HEK293T (cell line): ENCODE measurements at places on chromosomes 13 and 19.
A peak's percentile ranks its signal among the peaks of the same experiment; 100 is the strongest.

GRCh38 chr19:51637362-51637978 lies 7.3 kb upstream of the SIGLEC5 start:
- peak; percentile 18 for DNase-seq

GRCh38 chr19:292281-292884 lies 1.2 kb upstream of the PLPP2 start:
- no peak for DNase-seq

GRCh38 chr13:43405457-43405856 lies 381.3 kb downstream of the ENOX1 start:
- DNase-seq, result no peak

- no peak for DNase-seq
These were observed at the start of gene SMIM24 for GRCh38 chr19:3480383-3481091. TSS of gene SMIM24 (minus strand) at chr19:3480525. CDS start at chr19:3480463, 62 bp downstream.

DNA sequence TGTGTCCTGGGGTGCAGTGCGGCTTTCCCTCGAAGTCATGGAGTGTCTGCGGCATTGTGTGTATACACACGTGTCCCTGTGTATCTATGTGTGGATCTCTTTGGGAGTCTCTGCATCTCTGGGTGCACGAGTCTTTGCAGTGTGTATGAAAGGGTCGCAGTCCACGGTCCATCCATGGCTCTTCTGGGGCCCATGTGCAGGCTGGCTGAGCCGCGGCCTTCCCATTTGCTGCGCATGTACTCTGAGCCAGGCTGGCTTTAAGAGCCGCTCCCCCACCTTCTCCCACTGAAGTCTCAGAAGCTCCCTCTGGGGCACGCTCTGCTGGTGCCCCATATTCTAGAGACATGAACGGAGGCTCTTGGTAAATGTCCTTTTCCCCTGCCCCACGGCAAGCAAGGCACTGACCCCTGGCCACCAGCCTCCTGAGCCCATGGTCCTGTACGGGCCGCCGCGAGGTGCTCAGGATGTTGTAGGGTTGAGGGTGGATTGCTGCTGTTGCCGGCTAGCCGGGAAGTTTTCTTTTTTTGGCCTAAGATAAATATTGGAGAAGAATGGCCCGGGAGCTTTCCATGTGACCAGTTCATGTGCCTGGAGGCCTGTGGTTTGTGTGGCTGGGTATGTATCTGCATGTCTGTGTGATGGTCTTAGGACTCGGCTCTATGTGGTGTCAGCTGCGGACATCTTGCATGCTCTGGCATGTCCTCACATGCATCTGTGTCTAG lies 31.9 kb downstream of the PAK4 start:
- DNase-seq, result no peak

DNA sequence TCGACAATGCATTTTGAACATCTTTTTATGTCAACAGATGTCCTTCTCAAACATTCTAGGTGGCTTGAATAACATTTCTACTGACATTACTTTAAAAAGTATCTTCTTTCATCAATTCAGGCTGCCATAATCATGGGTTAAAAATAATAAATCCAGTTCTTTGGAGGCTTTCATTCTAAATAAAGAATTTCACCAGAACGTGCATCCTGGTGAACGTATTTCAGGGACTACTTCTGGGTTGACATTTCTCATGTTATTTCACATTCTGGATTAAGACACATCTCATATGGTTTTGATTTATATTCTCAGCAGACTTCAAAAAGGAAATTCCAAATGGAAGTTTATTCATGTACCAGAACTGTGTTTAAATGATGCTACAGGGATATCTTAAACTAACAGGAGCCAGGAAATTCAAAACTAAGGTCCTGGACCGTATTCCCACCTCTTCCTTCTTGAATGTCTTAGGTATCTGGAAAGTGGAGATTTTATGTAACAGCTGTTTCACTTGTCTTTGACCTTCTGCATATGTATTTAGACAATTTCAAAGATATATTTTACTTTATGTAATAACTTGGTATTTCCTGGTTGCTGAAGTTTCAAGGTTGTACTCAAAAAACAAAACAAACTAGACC lies 107.2 kb downstream of the STARD13 start:
- DNase-seq, result no peak

- no peak for DNase-seq
These were observed 7.6 kb downstream of the KANK3 start for GRCh38 chr19:8335343-8336071.

GRCh38 chr13:49373716-49374115 lies 70.1 kb downstream of the CAB39L start:
- no peak for DNase-seq

GRCh38 chr19:18764591-18765051 lies 26.5 kb downstream of the COMP start:
- no peak for DNase-seq

- no peak for DNase-seq
These were observed 59.7 kb downstream of the SHISA2 start for GRCh38 chr13:25992076-25992475.

GRCh38 chr19:10390652-10391286 lies 10.4 kb upstream of the TYK2 start:
- peak; percentile 76 for DNase-seq

- DNase-seq, result no peak
These were observed 369.9 kb downstream of the PCDH9 start for GRCh38 chr13:66859934-66860877.

GRCh38 chr19:1620502-1620901 lies 15.2 kb upstream of the UQCR11 start:
- DNase-seq, result no peak

- peak; percentile 59 for DNase-seq
These were observed 6.6 kb downstream of the ISOC2 start for GRCh38 chr19:55454787-55455243.

DNA sequence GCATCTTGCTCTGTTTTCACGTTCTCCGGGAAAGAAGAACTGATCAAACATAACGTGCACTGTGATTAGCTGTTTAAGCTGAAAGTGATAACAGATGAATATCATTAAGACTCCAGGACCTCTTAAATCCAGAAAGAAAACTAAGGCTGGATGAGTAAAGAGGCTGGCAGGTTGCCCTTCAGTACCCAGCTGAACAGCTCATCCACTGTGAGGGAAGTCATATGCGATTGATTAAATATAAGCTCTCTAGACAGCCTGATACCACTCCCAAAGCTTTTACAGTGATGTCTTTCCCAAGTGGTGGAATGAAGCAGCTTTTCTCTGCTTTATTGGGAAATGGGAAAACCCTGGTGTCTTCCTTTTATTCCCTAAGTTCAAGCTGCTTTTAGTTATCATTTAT lies 116.9 kb downstream of the EFNB2 start:
- DNase-seq, result no peak

- no peak for DNase-seq
These were observed 2.7 kb upstream of the RASAL3 start for GRCh38 chr19:15466851-15467733.

DNA sequence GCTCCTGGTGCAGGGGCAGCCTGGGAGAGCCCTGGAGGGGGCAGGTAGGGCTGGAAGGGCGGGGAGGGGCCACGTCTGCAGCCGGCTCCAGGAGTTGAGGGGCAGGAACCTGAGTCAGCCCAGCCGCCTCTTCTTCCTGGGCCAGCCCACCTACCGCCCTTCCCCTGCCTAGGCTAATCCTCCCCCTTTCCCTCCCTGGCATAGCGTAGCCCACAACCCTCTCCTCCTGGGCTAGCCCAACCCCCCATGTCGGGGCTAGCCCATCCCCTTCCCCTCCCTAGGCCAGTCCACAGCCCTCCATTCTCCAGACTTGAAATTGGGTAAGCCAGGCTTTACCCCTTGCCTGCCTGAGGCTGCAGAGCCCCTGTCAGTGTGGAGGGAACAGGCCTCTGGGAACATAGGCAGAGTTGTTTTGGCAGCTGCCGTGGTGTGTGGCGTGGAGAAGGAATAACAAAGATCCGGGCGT lies 20.6 kb upstream of the WDR18 start:
- no peak for DNase-seq

GRCh38 chr13:30332456-30333143 lies 25.2 kb upstream of the KATNAL1 start:
- DNase-seq, result no peak

DNA sequence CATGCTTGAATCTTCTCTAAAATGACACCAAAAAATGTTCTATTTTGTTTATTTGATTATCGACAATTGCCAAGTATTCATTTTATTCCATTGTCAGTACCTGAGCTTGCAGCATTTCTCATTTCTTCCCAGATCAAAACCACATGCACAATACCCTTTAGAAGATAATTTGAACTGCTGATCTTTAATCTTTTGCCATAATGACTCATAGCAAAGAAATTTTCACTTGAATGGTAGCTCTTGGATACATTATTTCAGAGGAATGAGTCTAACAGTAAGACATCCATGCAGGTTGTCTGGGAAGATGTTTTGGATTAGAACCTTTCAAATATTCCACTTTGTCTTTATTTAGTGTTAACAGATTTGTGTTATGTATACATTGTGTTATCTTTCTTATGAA lies 42.0 kb upstream of the RXFP2 start:
- DNase-seq, result no peak

DNA sequence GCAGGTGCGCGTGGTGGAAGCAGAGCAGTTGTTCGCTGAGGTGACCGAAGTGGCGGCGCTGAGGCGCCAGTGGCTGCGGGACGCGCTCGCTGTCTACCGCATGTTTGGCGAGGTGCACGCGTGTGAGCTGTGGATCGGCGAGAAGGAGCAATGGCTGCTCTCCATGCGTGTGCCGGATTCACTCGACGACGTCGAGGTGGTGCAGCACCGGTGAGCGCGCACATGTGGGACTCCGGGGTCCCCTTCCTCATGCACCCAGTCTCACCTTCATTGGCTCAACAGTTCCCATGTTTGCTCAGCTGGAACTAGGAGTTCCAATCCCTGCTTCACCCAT lies 46.5 kb downstream of the SPTBN4 start:
- DNase-seq, result no peak

DNA sequence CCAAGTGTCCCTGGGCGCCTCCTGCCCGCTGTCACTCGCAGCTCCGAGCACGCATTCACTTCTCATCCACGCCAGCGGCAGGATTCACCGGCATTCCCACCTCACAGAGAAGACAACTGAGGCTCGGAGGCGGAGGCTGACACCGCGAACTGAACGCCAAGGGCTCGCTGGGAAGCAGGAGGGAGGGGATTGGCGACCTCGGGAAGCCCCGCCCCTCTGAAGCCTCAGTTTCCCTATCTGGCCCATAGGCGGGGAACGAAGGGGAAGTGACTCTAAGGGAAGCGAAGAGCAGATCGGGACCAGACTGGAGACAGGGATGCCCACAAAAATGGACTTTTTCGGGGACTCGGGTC lies 256 bp downstream of the MICOS13 start:
- no peak for DNase-seq

- DNase-seq, result no peak
These were observed 42.5 kb downstream of the MBNL2 start for GRCh38 chr13:97264663-97265062.

DNA sequence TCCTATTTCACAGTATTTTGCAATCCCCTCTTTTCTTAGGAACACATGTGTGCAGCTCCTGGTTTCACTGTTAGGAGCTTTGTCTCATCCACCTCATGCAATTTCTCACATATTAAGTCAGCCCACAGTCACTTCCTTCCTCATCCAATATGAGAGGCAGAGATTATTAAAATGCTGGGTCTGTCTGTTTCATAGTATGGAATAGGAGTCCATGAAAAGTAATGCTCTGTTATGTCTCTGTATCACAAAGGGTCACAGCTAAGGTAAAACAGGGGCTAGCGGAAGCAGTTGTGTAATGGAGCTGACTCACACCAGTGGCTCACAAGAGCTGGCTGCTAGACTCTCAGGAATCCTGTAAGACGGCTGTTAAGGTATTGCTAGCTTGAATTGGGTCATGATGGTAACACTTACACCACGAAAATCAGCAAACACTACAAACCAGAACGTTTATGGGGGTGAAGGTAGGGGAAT lies 216.5 kb downstream of the EFNB2 start:
- no peak for DNase-seq

DNA sequence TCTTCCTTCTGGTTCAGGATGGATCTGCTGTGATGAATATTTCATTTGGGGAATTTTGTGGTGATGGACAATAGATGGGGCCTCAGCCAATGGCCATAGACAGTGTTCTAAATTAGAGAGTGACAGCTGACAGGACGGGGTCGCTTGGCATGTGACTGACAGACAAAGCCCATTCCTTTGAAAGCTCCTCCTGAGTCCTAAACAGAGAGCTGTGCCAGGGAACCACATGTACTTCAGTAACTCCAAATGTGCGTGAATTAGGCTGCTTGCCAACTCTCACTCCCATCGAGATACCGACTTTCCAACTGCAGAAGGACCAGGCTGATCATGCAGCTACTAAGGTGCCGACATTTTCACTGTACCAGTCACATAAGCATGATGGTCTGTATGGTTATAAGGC lies 187.7 kb downstream of the SHISA2 start:
- no peak for DNase-seq

GRCh38 chr19:33796164-33796875 lies at the start of gene KCTD15:
TSS of gene KCTD15 (plus strand) at chr19:33796870. CDS start at chr19:33800455, 3,585 bp downstream.
- DNase-seq, result no peak

GRCh38 chr13:93398167-93399035 lies 171.8 kb downstream of the GPC6 start:
- DNase-seq, result no peak

GRCh38 chr19:11355160-11356073 lies at the start of gene PLPPR2:
TSS of gene PLPPR2 (plus strand) at chr19:11355432. CDS start at chr19:11357674, 2,242 bp downstream.
- peak; percentile 95 for DNase-seq

DNA sequence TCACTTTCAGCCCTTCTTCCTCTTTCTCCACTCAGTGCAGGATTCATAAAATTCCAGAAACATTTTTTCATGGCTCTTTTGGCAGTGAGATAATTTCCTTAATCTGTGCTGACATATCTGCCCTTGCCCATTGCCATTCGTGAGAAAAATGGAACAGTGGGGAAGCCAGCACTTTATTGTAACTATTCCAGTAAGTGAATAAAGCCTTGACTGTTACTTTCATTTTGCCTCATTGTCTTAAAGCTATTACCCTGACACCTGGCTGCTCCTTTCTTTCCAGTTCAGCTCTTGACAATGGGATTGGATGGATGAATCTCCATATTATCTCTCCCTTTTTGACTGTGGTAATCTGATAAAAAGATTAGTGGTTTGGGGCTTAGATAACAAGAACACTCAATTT lies 1068.1 kb upstream of the PCDH20 start:
- DNase-seq, result no peak

GRCh38 chr19:30879225-30879624 lies 470.0 kb downstream of the TSHZ3 start:
- no peak for DNase-seq

- DNase-seq, result no peak
These were observed 19.6 kb downstream of the C2CD4C start for GRCh38 chr19:389255-389934.

DNA sequence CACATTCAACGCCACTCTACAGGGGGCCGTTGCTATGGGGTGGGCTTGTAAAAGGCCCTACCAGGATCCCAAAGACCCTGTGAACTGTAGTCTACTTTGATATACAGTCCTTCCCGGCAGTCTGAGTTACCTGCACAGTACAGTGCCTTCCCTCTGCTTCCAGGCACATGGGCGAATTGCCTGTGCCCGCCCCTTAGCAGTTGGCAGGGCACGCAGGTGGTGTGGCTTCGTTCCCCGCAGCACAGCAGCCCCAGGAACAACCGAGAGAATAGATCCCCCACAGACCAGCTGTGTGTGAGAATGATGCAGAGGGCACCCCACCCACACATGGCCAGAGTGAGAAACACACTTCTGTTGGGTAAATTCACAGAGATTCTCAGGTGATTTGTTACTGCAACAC lies 60.6 kb downstream of the MRPL57 start:
- no peak for DNase-seq

GRCh38 chr13:21934284-21934683 lies 263.4 kb downstream of the FGF9 start:
- DNase-seq, result no peak
